ENCODE measurements at places on chromosomes 11 and 22. TPM values are rescaled to one million over a fixed set of nuclear protein-coding genes. Genes with fewer than 3 reads are reported as not detected.

RASSF10 gene
- 0.42 TPM for total RNA-seq

LMNTD2 gene
- 0.20 TPM for total RNA-seq

LRRC32 gene
- total RNA-seq, result 30.8 TPM

CYP2D6 gene
- not detected for total RNA-seq

CASP12 gene
- not detected for total RNA-seq

OR51B2 gene
- total RNA-seq, result not detected

EIF4ENIF1 gene
- total RNA-seq, result 26.8 TPM

CHRNA10 gene
- 0.89 TPM for total RNA-seq

All from left ventricle myocardium superior (tissue), 1 donor.